HCT116 (cell line): ENCODE measurements at places on chromosomes 6 and 20.

- DNase-seq = peak; percentile 34
Measured at GRCh38 chr6:138036111-138036510, 71.1 kb downstream of the PERP start.

GRCh38 chr6:118134206-118134605, 227.1 kb downstream of the SLC35F1 start:
- DNase-seq = no peak

DNA sequence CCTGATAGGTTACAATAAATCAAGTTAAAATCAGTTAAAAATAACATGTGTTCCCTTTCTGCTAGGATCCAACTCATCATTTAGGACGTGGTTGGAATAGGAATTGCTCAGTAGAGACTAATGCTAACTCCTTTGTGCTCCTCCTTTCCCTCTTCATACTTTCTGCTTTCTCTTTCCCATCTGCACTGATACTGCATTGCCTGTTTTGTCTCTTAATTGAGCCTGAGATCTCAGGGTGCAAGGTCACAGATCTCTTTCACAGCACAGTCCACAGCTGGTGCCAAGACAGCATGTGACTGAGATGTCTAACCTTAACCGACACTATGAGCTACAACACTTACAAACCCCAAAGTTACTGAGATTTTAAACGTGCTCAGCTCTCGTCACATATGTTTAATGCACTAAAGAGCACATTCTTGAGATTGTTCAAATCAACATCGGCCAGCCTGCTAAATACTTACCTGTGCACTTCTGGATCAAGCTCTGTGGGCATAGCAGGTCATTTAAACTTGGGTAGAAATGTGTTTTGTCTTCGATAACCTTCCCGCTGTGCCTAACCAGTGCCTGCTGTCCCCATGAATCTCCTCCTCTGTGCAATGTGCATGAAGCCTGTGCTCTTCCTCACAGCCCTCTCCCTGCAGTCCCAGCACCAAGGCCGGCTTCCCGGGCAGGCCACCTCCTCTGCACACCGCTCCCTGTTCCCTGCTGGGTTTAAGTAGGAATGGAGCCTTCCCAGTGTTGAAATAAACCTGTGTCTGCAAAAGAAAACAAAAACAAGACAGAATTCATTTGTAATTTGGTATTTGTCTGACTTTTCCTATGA, 39.6 kb upstream of the AFDN start:
- DNase-seq = no peak

- DNase-seq = no peak
Measured at GRCh38 chr6:1903780-1904465, 294.2 kb downstream of the FOXC1 start.

DNA sequence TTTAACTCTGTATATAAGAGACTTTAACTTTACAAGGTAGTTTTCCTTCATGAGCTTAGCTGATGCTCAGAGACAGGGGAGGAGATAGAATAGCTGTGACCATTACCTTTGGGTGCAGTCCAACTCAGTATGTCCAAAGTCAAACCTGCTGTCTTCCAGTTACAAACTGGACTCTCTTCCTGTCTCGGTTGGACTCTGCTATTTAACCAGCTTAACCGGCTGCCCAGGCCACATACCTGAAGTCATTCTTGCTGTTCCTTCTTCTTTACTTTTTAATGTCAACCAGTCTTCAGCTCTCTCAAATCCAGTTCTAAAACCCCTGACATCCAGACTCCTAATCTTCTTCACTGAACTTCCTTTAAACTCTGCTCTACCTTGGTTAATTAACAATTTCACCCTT, 138.3 kb upstream of the TSHZ2 start:
- no peak for DNase-seq

- DNase-seq = no peak
Measured at GRCh38 chr6:3755637-3756545, 4.4 kb upstream of the PXDC1 start.

DNA sequence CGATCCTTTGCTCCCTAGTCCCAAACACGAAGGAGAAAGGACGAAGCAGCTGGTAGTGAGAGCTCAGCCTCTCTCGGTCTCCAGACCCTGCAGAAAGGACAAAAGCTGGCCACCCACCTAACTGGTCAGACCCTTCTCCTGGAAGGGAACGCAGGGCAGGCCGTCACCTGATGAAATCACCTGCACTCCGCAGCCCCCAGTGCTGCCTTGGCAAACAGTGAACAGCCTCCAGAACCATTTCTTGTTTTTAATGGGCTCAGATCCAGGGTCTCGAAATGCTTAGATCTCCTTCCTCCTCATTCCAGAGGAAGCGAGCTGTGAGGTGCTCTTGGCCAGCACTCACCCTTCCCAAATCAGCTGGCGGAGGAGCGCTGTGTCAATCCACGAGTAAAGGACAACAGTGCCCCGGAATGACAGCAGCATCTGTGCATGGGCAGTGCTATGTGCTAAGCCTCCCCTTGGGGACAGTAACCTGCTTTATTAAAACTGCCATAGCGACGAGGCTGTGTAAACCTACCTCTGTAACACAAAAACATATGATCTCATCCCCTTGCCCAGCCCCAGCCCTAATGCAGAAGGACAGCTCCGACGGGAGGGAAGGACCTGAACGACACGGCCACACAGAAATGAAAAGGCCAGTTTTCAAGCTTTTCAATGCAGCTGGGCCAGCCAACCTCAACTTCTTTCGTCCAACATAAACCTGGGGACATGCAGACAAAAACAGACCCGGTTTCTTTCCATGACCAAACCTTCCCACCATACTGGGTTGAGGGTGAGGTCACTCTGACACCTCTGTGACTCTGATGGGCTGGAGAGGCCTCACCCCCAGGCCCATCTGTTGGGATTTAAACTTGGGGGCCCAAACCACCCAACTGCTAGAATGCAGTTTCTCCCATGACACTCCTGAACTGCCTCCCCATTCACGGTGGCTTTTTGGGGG, 43.3 kb downstream of the SULF2 start:
- no peak for DNase-seq

DNA sequence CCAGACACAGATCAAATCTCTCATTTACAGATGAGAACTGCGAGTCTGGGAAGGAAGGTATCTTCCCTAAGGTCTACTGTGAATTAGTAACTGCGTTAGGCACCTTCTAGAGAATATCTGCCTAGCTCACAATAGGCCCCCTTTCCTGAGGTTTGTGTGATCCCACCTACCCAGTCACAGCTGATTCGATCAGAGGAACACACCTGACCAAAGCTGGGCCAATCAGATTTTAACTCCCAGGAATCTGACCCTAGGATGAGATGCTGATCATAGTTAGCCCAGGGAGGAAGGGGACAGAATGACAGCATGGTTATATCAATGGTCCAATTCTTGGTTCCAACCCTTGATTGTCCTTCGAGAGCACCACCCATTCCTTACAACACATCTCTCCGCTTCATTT, 7.4 kb upstream of the CCDC167 start:
- no peak for DNase-seq

- no peak for DNase-seq
Measured at GRCh38 chr6:90468080-90468479, 118.8 kb downstream of the MAP3K7 start.

- no peak for DNase-seq
Measured at GRCh38 chr6:138406443-138406842, 2.4 kb downstream of the HEBP2 start.

DNA sequence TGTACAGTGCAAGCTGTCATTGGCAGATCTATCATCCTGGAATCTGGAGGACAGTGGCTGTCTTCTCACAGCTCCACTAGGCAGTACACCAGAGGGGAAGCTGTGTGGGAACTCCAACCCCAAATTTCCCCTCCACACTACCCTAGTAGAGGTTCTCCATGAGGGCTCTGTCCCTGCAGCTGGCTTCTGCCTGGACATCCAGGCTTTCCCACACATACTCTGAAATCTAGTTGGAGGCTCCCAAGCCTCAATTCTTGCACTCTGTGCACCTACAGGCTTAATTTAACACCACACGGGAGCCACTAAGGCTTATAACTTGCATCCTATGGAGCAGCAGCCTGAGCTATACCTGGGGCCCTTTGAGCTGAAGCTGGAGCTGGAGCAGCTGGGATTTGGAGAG, 43.0 kb upstream of the TRIM39 start:
- DNase-seq = no peak

DNA sequence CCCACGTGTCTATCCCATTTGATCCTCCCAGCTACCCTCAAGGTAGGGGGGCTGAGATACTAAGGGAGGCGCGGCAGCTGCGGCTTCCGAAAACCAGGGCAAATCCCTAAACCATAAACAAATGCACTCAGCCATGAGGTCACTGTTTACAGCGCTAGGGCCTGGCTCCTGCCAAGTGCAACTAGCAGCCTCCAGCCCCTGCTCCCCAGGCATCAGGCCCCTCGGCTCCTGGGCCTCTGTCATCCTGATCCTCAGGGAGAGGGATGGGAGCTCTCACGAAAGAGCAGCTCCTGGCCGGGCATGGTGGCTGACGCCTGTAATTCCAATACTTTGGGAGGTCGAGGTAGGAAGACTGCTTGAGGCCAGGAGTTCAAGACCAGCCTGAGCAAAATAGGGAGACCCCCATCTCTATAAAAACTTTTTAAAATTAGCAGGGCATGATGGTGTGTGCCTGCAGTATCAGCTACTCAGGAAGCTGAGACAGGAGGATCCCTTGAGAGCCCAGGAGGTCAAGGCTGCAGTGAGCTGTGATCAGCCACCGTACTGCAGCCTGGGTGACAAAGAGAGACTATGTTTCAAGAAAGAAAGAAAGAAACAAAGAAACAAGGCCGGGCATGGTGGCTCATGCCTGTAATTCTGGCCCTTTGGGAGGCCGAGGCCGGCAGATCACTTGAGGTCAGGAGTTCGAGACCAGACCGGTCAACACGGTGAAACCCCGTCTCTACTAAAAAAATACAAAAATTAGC, 42.5 kb upstream of the TLDC2 start:
- DNase-seq = no peak

GRCh38 chr6:111985202-111985731, 68.6 kb upstream of the CCN6 start:
- DNase-seq = peak; percentile 95

DNA sequence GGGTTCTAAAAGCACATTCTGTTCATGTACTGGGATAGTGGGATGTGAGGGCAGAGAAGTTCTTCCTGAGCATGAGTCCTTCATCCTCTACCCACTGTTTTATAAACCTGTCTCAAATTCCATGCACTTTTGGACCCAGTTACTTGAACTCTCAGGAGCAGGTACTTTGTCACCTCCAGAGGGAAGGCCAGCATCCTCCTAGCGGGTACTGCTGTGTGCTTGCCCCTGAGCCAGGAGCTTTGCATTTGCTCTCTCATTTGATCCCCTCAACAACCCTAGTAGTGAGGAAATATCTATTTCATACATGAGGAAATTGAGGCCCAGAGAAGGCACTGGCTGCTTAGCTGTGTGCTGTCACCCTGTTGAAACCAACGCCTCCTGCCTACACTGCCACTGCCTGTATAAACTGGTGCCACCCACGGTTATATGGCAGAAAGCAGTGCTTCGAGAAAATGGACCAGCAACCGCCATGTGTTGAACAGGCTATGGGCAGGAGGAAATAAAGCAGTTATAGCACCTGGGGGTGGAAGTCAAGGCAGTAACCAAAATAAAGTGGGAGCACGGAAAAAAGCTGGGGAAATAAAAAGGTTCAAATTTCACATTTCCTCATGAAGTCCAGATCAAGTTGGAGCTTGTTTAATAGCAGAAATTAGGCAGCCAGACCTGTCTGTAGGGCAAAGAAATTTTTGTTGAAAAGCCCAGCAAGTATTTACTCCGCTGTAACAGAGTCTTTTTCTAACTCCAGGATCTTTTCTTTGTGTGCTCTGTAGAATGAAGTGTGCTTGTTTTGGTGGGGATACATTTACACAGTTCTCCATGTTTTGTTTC, 38.0 kb downstream of the KLHL31 start:
- no peak for DNase-seq

- no peak for DNase-seq
Measured at GRCh38 chr6:62441182-62441581, 155.2 kb upstream of the KHDRBS2 start.

- DNase-seq = no peak
Measured at GRCh38 chr6:3195420-3195694, 32.1 kb downstream of the TUBB2B start.

- no peak for DNase-seq
Measured at GRCh38 chr20:60314727-60315126, 356.5 kb downstream of the CDH26 start.

- DNase-seq = no peak
Measured at GRCh38 chr20:24109537-24109936, 121.0 kb upstream of the GGTLC1 start.

- peak; percentile 85 for DNase-seq
Measured at GRCh38 chr20:44018259-44018941, 103.7 kb downstream of the TOX2 start.

GRCh38 chr6:16950302-16950701, 151.5 kb upstream of the STMND1 start:
- DNase-seq = no peak

DNA sequence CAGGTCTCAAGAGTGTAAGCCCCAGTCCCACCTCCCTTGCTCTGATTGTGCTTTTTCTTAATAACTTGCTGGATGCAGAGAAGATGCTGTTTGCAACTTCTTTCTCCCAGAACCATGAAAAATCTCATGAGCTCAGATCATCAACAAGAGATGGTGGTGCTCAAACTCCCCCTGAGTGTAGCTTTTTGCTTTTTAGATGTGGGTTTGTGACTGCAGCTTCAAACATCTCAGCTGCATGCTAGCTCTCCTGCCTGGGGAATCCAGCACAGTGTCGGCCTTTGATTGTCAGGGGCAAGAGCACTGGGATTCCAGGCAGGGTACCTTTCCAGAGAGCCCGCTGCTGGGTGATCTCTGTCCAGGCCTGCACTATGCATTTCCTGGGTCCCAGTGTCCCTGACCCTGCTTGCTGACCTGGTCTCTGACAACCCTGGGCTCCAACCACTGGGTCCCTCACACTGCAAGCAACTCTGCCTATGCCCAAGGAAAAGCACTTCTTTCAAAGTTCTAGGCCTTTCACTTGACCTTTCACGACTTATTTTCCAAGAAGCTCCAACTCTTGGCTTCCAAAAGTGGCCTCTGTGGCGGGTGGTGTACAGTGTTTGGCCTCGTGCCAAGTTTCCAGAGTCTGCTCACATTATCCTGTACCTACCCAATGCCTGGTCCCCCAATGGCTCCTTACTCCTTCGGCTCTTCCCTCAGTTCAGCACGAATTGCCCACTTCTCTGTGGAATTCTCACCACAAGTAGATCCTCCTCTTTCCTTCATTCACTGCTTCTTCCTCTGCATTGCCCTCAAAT, 69.7 kb upstream of the LY86 start:
- no peak for DNase-seq

GRCh38 chr20:35849706-35850105, 77.9 kb downstream of the PHF20 start:
- no peak for DNase-seq

- no peak for DNase-seq
Measured at GRCh38 chr20:41373251-41373783, 6.7 kb upstream of the EMILIN3 start.

- no peak for DNase-seq
Measured at GRCh38 chr6:5462856-5463255, 201.5 kb downstream of the FARS2 start.

DNA sequence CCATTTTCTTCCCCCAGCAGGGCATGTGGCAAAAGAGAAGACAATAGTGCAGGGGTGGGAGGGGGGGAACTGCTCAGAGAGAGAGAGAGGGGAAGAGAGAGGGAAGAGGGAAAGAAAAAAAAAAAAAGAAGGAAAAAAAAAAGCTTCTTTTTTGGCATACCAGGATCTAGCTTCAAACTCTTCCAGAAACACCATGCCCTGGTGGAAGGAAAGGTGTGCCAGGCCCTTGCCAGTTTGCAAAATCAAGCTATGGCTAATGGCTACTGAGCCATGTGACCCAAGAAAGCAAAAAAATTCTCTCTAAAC, 326 bp downstream of the ZMYND8 start:
- DNase-seq = no peak

GRCh38 chr20:34983995-34984735, 28.5 kb downstream of the MYH7B start:
- no peak for DNase-seq
